ENCODE measurements at places on chromosomes 2 and 18. TPM values are rescaled to one million over a fixed set of nuclear protein-coding genes. Genes with fewer than 3 reads are reported as not detected.

The CD226 gene
- 0.30 TPM for total RNA-seq

The LIPG gene
- total RNA-seq, result not detected

The IL1F10 gene
- total RNA-seq, result not detected

The TMEM200C gene
- not detected for total RNA-seq

The CELF4 gene
- total RNA-seq, result not detected

The WDSUB1 gene
- total RNA-seq, result 6.7 TPM

- peaks cover 12% of the 10 kb centered on the region for H3K36me3 ChIP-seq
- H3K27me3 ChIP-seq, result no peaks in the 10 kb centered on the region
- H3K4me1 ChIP-seq, result peaks cover 95% of the 10 kb centered on the region
- H3K27ac ChIP-seq, result peak overlapping the region; percentile 83
Observed at GRCh38 chr2:18626958-18627650, 37.7 kb upstream of the NT5C1B start.

DNA sequence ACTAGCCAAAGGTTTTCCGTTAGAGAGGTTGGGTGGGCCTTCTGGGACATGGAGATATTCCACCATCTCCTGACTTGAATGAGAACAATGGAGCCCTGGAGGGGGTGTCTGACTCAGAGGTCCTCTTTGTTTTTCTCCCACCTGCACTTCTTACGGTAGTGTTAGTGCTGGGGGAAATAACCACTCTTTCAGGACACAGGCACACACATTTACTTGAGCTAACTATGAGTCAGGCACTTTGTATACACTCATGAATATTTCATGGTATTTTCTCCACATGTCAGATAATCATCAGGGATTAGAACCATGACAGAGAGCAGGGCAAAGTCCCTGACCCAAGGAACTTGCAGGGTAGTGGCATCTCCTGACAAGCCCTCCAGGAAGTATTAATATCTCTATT is 439.1 kb downstream of the TSN start:
- H3K27ac ChIP-seq, result no peak overlapping the region
- no peaks in the 10 kb centered on the region for H3K4me1 ChIP-seq
- no peak overlapping the region for H3K4me3 ChIP-seq
- no peak for DNase-seq
- no peaks in the 10 kb centered on the region for H3K36me3 ChIP-seq

DNA sequence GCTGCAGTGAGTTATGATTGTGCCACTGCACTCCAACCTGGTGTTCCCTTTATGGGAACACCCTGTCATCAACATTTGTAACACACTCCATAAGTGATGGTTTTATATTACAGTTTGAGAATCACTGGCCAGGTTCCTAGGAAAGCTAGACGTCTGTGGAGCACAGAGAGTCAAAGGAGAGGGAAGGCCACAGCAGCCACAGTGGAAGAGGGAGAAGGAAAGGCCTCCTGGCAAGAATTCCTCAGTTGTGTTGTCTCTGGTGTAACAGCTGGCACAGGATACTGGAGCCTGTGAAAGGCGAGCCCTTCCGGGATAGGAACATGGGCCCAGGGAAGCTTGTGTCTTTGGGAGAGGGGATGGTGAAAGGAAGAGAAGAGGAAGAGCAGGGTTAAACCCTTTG is 360.5 kb upstream of the PIK3C3 start:
- no peak overlapping the region for H3K27ac ChIP-seq
- H3K4me1 ChIP-seq, result no peaks in the 10 kb centered on the region
- DNase-seq, result no peak

DNA sequence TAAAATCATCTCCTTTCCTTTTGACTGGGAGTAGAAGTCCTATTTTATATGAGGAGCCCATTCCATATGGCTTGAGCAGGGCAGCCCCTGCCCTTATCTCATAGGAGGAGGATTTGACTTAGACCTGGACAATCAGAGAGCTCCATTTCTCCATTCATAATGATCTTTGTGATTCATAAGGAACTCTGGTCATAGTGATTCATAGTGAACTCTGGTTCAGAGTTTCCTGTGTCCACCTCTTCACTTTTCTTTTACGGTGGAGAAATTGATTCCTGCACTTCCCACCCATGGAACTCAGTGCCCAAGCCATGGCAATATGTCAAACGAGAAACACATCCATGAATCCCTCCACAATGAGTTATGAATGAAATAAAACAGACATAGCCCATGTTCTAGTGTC is 12.8 kb upstream of the MYO3B start:
- H3K27me3 ChIP-seq, result no peaks in the 10 kb centered on the region
- no peak for DNase-seq

GRCh38 chr2:46299365-46300263 is 2.4 kb downstream of the EPAS1 start:
- H3K4me1 ChIP-seq, result peaks cover 34% of the 10 kb centered on the region
- peak overlapping the region; percentile 89 for H3K27ac ChIP-seq
- DNase-seq, result peak; percentile 64
- no peaks in the 10 kb centered on the region for H3K27me3 ChIP-seq
- peaks cover 2% of the 10 kb centered on the region for H3K36me3 ChIP-seq

GRCh38 chr18:12946549-12947284 is 1.1 kb upstream of the SEH1L start:
- H3K4me3 ChIP-seq, result peak overlapping the region; percentile 98
- H3K4me1 ChIP-seq, result peaks cover 50% of the 10 kb centered on the region
- peak; percentile 85 for DNase-seq
- H3K36me3 ChIP-seq, result peaks cover 13% of the 10 kb centered on the region

GRCh38 chr18:45642238-45642637 is 27.0 kb downstream of the SLC14A2 start:
- DNase-seq, result no peak
- peaks cover 44% of the 10 kb centered on the region for H3K27me3 ChIP-seq
- no peak overlapping the region for H3K27ac ChIP-seq

GRCh38 chr2:216015722-216016464 is 2.5 kb upstream of the MREG start:
- peaks cover 34% of the 10 kb centered on the region for H3K4me1 ChIP-seq
- no peaks in the 10 kb centered on the region for H3K36me3 ChIP-seq
- DNase-seq, result no peak
- H3K27ac ChIP-seq, result no peak overlapping the region

GRCh38 chr18:9612215-9612830 is 2.0 kb downstream of the PPP4R1 start:
- H3K27ac ChIP-seq, result peak overlapping the region; percentile 91
- H3K4me1 ChIP-seq, result peaks cover 70% of the 10 kb centered on the region
- peaks cover 24% of the 10 kb centered on the region for H3K36me3 ChIP-seq
- DNase-seq, result peak; percentile 50
- peaks cover 5% of the 10 kb centered on the region for H3K27me3 ChIP-seq

- peaks cover 8% of the 10 kb centered on the region for H3K27me3 ChIP-seq
- peaks cover 77% of the 10 kb centered on the region for H3K4me1 ChIP-seq
- H3K36me3 ChIP-seq, result peaks cover 25% of the 10 kb centered on the region
- DNase-seq, result no peak
- H3K27ac ChIP-seq, result peak overlapping the region; percentile 53
Observed at GRCh38 chr2:237715459-237715947, 83.1 kb upstream of the RBM44 start.

- H3K27ac ChIP-seq, result peak overlapping the region; percentile 99
- H3K27me3 ChIP-seq, result peaks cover 63% of the 10 kb centered on the region
- H3K36me3 ChIP-seq, result peaks cover 96% of the 10 kb centered on the region
Observed at GRCh38 chr2:150477347-150477746, 10.1 kb downstream of the RND3 start.

GRCh38 chr18:60145776-60146175 is 226.8 kb downstream of the MC4R start:
- no peaks in the 10 kb centered on the region for H3K36me3 ChIP-seq
- no peak for DNase-seq
- H3K27ac ChIP-seq, result no peak overlapping the region

DNA sequence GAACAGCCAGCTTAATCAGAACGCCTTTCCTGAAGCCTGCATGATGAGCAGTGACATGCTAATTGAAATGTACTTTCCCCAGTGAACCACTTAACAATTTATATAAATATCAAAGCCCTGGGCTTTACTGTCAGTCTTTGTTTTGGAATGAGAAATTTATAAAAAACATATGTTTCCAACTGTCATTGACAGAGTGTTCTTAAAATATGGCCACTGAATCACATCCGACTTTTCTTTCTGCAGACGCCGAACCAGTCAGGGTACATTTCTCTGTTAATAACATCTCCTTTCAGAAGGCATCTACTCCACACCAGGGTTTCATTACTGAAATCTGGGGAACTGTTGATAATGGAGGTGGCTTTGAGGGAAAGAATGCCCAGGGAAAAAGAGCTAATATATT is 343.7 kb downstream of the INSIG2 start:
- no peaks in the 10 kb centered on the region for H3K36me3 ChIP-seq
- no peak for DNase-seq
- H3K4me1 ChIP-seq, result no peaks in the 10 kb centered on the region

DNA sequence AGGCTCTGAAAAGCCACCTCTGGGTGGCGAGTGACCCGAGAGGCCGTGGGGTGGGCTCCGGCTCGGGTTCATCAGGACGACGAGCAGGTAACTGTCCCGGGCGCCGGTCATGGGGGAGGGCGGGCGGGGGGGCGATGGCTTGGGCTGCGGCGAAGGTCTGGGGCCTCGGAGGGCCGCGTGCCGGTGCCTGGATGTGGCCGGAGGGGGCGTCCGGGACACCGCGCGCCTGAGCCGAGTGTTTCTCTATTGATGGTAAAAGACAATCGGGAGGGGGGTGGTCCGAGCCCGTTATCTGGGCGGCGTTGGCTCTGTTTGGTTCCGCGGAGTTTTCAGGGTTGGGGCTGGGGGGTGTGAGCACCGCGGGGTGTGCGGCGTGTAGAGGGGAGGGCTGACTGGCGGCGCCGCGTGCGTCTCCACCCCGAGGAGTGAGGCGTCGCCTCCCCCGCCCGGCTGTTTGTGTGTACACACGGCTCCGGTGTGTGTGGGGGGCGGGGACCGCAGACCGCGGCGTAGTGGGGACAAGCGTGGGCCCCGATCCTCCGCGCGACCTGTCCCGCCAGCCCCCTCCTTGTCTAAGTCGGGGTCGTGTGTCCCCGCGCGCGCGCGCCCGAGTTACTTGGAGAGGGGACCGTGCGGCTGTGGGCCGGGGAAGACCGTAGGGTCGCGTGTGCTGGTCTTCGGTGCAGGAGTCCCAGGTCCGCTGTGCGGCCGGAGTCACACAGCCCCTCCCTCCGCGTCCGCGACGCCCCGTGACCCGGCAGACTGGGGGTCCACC is 1.6 kb downstream of the CTIF start:
- H3K27ac ChIP-seq, result peak overlapping the region; percentile 90
- DNase-seq, result peak; percentile 53
- peaks cover 62% of the 10 kb centered on the region for H3K4me1 ChIP-seq
- H3K4me3 ChIP-seq, result peak overlapping the region; percentile 95

DNA sequence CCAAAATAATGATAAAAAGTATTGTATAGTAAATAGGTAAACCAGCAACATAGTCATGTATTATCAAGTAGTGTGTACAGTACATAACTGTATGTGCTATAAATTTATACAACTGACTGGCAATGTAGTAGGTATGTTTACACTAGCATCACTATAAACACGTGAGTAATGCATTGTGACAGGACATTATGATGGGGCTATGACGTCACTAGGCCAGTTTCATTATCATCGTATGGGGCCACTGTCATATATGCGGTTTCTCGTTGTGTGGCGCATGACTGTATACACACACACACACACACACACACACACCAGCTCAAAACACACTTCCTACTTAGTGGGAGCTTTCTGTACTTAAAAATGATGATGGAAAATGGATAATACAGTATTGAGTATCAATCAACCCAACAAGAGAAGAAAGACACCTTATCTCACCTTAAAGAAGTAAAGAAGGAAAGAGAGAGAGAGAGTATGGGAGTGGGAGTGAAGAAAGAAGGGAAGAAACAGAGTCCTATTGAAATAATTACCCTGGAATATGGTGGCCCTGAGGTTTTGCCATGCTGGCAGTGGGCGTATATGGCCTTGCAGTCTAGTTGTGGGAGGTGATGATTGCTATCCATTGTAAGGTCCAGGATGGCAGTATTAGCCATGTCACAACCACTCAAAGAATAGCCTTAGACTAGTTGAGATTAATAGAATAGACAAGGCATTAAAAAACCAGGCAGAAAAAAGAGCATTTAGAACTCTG is 186.4 kb upstream of the ZNF521 start:
- no peaks in the 10 kb centered on the region for H3K4me1 ChIP-seq
- H3K27me3 ChIP-seq, result no peaks in the 10 kb centered on the region
- no peak overlapping the region for H3K4me3 ChIP-seq
- DNase-seq, result no peak

GRCh38 chr2:183543222-183543621 is 419.0 kb downstream of the NUP35 start:
- H3K4me1 ChIP-seq, result no peaks in the 10 kb centered on the region
- no peak overlapping the region for H3K27ac ChIP-seq
- no peak for DNase-seq
- no peaks in the 10 kb centered on the region for H3K27me3 ChIP-seq

GRCh38 chr2:172248785-172249187 is 146.1 kb upstream of the DLX2 start:
- peak; percentile 70 for DNase-seq
- H3K4me3 ChIP-seq, result peak overlapping the region; percentile 68
- peak overlapping the region; percentile 92 for H3K27ac ChIP-seq
- H3K36me3 ChIP-seq, result peaks cover 14% of the 10 kb centered on the region

- no peaks in the 10 kb centered on the region for H3K27me3 ChIP-seq
- no peak overlapping the region for H3K27ac ChIP-seq
- peaks cover 4% of the 10 kb centered on the region for H3K4me1 ChIP-seq
- H3K4me3 ChIP-seq, result no peak overlapping the region
Observed at GRCh38 chr2:182553483-182553882, 126.6 kb upstream of the PDE1A start.

Data from HFFc6 (cell line).